Stimulated activated CD8-positive, alpha-beta memory T cell treated with anti-CD3 and anti-CD28 coated beads, Interleukin-7, amount 100 ng/mL, for 1 hour (primary cell): ENCODE measurements at places on chromosomes 4 and X.

- no peak for DNase-seq
Measured at GRCh38 chr4:124288706-124289486, 423.6 kb downstream of the ANKRD50 start.

DNA sequence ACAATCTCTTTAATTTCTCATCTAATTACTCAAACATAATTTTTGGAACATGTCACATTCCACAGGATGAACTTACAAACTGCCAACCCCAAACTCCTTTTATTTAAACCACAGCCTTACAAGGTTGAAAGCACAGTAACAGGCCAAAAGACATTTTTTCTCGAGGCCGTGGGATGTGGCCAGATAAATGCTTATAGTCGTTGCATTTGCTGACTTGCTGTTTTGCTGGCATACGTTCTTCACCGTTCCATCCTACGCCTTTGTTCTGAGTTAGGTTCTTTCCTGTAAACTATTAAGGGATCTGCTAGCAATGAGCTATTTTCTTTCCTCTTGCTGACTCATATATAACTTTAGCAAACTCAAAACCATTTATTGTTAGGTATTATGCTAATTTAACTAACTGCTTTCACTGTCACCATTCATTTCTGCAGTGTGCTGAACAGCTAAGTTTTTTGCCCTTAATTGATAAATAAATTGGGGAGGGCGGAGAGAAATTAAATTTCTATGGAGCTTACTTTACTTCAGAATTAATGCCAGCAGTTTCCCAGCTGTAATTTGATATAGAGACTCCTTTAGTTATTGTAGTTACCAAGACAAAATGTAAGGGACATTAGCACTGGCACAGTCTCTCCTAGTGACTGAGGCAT lies 135.1 kb upstream of the PACRGL start:
- DNase-seq = no peak

- DNase-seq = no peak
Measured at GRCh38 chr4:12724510-12724909, 759.6 kb downstream of the RAB28 start.

- DNase-seq = no peak
Measured at GRCh38 chr4:168153596-168154440, 61.5 kb downstream of the ANXA10 start.
